Psoas muscle (tissue), 8 donors: ENCODE measurements at places on chromosomes 13 and 19. TPM values are rescaled to one million over a fixed set of nuclear protein-coding genes. Genes with fewer than 3 reads are reported as not detected.

DNA sequence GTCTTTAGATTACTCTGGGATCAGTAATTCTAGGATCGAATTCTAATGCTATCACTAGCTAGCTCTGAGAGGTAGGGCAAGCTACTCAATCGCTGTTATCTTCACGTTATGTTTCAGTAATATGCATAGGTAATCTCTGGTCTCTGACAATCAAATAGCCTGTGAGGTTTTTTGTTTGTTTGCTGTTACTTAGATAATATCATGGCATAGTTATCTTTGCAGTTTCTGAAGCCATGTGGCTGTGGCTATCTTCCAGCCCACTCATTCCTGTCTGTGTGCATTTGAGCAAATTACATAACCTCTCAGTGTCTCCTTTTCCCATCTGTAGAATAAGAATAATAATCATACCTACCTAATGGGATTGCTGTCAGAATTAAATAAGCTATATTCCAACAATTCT, 330.2 kb downstream of the PCDH9 start:
- no peak overlapping the region for H3K4me3 ChIP-seq
- DNase-seq = no peak
- H3K27me3 ChIP-seq = no peaks in the 10 kb centered on the region
- no peak overlapping the region for H3K27ac ChIP-seq
- no peaks in the 10 kb centered on the region for H3K36me3 ChIP-seq
- H3K4me1 ChIP-seq = no peaks in the 10 kb centered on the region

- peaks cover 7% of the 10 kb centered on the region for H3K27me3 ChIP-seq
- H3K4me1 ChIP-seq = no peaks in the 10 kb centered on the region
- no peaks in the 10 kb centered on the region for H3K36me3 ChIP-seq
- peak overlapping the region; percentile 51 for H3K4me3 ChIP-seq
- DNase-seq = no peak
These were observed 349.1 kb downstream of the LIG4 start for GRCh38 chr13:107866032-107866940.

GRCh38 chr13:53045189-53045588, 16.6 kb downstream of the OLFM4 start:
- peaks cover 2% of the 10 kb centered on the region for H3K27me3 ChIP-seq
- H3K27ac ChIP-seq = no peak overlapping the region
- no peak for DNase-seq
- no peaks in the 10 kb centered on the region for H3K36me3 ChIP-seq
- no peaks in the 10 kb centered on the region for H3K4me1 ChIP-seq

DNA sequence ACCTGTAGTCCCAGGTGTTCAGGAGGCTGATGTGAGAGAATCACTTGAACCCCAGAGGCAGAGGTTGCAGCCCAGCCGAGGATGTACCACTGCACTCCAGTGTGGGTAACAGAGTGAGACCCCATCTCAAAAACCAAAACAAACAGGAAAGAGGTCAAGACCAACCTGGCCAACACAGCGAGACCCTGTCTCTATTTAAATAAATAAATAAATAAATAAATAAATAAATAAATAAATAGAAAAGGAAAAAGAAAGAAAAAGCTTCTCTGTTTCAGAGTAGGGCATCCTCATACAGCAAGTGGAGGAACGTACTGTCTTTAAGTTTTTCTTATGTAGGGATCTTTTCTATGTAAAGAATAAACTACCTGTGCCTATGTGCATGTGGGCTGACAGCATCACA, 2.3 kb downstream of the ZNF700 start:
- no peak for DNase-seq
- H3K36me3 ChIP-seq = peaks cover 3% of the 10 kb centered on the region
- H3K27me3 ChIP-seq = no peaks in the 10 kb centered on the region
- no peak overlapping the region for H3K4me3 ChIP-seq

- H3K4me3 ChIP-seq = peak overlapping the region; percentile 43
- no peaks in the 10 kb centered on the region for H3K27me3 ChIP-seq
- no peaks in the 10 kb centered on the region for H3K4me1 ChIP-seq
- H3K27ac ChIP-seq = no peak overlapping the region
- H3K36me3 ChIP-seq = no peaks in the 10 kb centered on the region
These were observed 175.1 kb downstream of the ITGBL1 start for GRCh38 chr13:101627556-101627943.

GRCh38 chr13:34913040-34913439, 29.0 kb upstream of the NBEA start:
- H3K36me3 ChIP-seq = no peaks in the 10 kb centered on the region
- H3K27ac ChIP-seq = no peak overlapping the region
- DNase-seq = no peak
- H3K27me3 ChIP-seq = peaks cover 15% of the 10 kb centered on the region
- H3K4me3 ChIP-seq = no peak overlapping the region

DNA sequence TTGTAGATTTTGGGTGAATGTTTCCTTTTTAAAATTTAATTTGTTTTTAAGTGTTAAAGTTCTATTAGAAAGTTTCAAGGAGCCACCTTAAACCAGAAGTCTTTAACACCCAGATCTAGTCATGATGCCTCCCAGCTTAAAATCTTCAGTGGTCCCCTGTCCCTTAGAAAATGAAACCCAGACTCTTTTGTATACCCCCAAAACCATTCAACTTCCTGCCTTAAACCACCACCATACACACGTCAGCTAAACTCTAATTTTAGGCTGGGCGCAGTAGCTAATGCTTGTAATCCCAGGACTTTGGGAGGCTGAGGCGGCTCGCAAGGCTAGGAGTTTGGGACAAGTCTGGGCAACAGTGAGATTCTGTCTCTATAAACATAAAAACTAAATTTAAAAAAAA, 37.9 kb downstream of the N4BP2L1 start:
- H3K27me3 ChIP-seq = no peaks in the 10 kb centered on the region
- H3K4me3 ChIP-seq = no peak overlapping the region
- DNase-seq = no peak
- H3K36me3 ChIP-seq = no peaks in the 10 kb centered on the region
- H3K27ac ChIP-seq = no peak overlapping the region

DNA sequence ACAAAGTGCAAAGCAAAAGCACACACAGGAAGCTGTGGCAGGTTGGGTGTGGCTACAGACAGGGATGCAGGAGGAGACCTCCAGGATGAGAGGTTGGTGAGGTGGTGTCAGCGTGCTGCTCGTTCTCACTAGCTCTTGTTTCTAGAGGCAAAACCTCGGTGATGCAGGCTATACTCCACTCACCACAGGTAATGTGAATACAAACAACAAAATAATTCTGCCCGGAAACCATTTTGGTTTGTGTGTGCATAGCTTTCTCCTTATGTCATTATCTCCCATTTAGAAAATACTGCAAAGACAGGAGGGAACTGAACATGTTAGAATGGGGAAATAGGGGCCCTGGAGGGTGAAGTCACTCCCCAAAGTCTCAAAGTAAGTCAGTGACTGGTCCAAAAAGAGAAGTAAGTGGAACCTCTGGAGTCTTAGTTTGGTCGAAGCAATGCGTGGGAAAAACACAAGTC, 9.4 kb downstream of the LCP1 start:
- peaks cover 3% of the 10 kb centered on the region for H3K4me1 ChIP-seq
- no peaks in the 10 kb centered on the region for H3K36me3 ChIP-seq
- H3K27me3 ChIP-seq = no peaks in the 10 kb centered on the region
- H3K4me3 ChIP-seq = no peak overlapping the region
- DNase-seq = no peak

- DNase-seq = no peak
- no peak overlapping the region for H3K4me3 ChIP-seq
- H3K27ac ChIP-seq = no peak overlapping the region
- H3K4me1 ChIP-seq = no peaks in the 10 kb centered on the region
- H3K27me3 ChIP-seq = peaks cover 15% of the 10 kb centered on the region
These were observed 9.8 kb upstream of the CDC42EP5 start for GRCh38 chr19:54482889-54483288.

DNA sequence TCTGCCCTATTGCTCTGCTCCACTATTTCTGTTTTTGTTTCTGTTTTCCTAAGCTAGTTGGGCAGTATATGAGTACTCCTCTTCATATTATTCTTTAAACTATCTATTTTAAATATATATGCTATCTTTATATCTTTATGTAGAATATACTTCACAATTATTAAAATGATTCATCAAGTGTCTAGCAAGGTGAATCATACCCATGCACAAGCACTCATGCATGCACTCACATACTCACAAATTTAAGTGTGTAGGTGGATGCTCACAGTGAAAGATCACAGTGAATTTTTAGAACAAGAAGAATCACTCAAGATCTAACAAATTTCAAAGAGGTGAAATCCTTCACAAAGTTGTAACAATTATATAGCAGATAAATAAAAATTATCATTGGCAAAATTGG, 435.6 kb upstream of the SLITRK5 start:
- H3K27me3 ChIP-seq = no peaks in the 10 kb centered on the region
- H3K4me3 ChIP-seq = no peak overlapping the region

EDNRB gene
- 10.7 TPM for total RNA-seq

PKN1 gene
- 61.1 TPM for total RNA-seq

MTUS2 gene
- 0.79 TPM for total RNA-seq

DCUN1D2 gene
- total RNA-seq = 65.7 TPM

SBK2 gene
- total RNA-seq = 13.4 TPM
